Urinary bladder (tissue), 4 donors: ENCODE measurements at places on chromosomes 6 and 20. TPM values are rescaled to one million over a fixed set of nuclear protein-coding genes. Genes with fewer than 3 reads are reported as not detected.

ULBP3 gene
- 3.4 TPM for total RNA-seq

SYNCRIP gene
- 111 TPM for total RNA-seq

ULBP1 gene
- total RNA-seq: 0.16 TPM

USP49 gene
- total RNA-seq: 4.9 TPM

GPR63 gene
- 9.7 TPM for total RNA-seq

CLVS2 gene
- 2.1 TPM for total RNA-seq

TCFL5 gene
- 21.0 TPM for total RNA-seq

PPP1R14C gene
- 0.42 TPM for total RNA-seq

GABRR1 gene
- total RNA-seq: not detected

PLCB4 gene
- total RNA-seq: 32.1 TPM

TMEM74B gene
- 0.53 TPM for total RNA-seq

FHL5 gene
- 3.0 TPM for total RNA-seq

C6orf141 gene
- 3.1 TPM for total RNA-seq

WFDC5 gene
- 0.26 TPM for total RNA-seq

KIAA1755 gene
- 6.8 TPM for total RNA-seq

FOXS1 gene
- total RNA-seq: 4.7 TPM

PRRC2A gene
- 53.7 TPM for total RNA-seq

SIRPD gene
- total RNA-seq: not detected

WFDC6 gene
- not detected for total RNA-seq

SYCP2 gene
- 6.7 TPM for total RNA-seq

SULF2 gene
- total RNA-seq: 34.7 TPM

APOBEC2 gene
- total RNA-seq: 11.4 TPM

LY6G6D gene
- 3.1 TPM for total RNA-seq

OR2H1 gene
- total RNA-seq: not detected

TCF19 gene
- 12.7 TPM for total RNA-seq

PNPLA1 gene
- total RNA-seq: not detected

TRAPPC3L gene
- total RNA-seq: 0.42 TPM

C6orf15 gene
- not detected for total RNA-seq

SLC13A3 gene
- total RNA-seq: 5.4 TPM
